ENCODE measurements at places on chromosomes 1 and 21.

DNA sequence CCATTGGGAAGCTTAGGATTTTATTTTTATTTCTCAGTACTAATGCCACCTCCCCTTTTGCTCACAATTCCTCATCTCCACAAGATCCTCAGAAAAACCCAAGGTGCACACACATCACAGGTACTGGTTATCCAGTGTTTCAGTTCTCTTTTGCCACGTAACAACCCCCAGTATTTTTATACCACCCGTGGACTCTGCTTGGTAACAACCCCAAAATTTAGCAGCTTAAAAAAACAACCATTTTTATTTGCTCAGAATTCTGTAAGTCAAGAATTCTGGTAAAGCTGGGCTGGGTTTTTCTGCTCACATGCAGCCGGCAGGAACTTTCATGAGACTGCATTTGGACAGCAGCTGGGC, 180.0 kb downstream of the KAZN start:
- DNase-seq, result no peak

GRCh38 chr1:116991171-116991845, 10.3 kb upstream of the CD101 start:
- DNase-seq, result no peak

- no peak for DNase-seq
These were observed 8.2 kb upstream of the AZIN2 start for GRCh38 chr1:33072707-33073106.

DNA sequence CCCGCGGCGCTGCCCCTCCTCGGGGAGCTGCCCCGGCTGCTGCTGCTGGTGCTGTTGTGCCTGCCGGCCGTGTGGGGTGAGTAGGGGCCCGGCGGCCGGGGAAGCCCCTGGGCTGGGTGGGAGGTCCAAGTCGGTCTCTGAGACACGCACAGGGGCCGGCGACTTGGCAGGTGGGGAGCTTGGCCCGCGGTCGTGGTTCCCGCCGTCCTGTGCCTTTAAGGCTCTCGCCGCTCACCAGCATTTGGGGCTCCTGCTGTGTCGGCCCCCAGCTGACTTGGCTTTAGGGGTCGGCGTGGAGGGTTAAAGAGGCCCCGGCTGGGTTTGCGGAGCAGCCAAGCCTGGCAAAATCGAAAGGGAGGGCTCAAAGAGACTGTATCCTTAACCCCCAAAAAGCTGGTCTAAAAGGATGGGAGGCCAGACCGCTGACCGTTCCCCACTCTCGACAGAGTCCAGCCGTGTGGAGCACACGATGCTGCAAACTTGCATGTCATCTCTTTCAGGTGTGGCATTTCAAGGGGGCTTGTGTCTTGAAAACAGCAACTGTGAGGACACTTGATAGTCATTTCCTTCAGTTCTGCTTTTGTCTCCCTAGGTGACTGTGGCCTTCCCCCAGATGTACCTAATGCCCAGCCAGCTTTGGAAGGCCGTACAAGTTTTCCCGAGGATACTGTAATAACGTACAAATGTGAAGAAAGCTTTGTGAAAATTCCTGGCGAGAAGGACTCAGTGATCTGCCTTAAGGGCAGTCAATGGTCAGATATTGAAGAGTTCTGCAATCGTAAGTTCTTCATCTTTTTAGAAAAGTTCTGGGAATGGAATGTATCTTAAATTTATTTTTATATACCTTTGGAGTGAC, 540 bp downstream of the CD55 start:
- no peak for DNase-seq

DNA sequence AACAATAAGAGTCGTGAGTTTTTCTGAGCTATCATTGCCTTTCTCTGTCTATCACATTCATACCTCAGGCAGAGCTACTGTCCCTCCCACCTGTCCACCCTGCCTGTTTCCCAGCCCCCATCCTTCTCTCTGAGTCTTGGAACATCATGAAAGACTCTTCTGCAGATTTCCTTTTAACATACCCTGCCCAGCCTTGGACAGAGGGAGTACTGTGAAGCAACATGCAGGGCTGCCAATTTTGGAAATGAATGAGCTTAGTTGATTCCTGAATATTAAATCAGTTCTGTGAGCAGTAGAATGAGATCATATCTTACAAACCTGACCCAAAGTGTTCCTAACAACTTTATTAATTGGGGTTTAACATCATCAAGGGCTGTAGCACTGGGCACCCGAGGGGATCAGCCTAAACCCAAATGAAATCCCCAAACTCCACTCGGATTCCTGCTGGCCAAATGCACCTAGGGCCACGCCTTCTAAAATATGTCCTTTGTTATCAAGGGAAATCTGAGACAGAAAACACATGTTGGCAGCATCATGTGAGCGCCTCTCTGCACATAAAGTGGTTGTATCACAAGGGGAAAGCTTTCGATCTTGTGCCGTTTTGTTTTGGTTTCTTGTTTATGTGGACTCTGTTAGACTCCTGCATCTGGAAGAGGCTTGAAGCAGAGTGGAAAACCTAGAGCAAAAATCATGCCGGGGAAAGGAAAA, 357.6 kb downstream of the KIF26B start:
- no peak for DNase-seq

DNA sequence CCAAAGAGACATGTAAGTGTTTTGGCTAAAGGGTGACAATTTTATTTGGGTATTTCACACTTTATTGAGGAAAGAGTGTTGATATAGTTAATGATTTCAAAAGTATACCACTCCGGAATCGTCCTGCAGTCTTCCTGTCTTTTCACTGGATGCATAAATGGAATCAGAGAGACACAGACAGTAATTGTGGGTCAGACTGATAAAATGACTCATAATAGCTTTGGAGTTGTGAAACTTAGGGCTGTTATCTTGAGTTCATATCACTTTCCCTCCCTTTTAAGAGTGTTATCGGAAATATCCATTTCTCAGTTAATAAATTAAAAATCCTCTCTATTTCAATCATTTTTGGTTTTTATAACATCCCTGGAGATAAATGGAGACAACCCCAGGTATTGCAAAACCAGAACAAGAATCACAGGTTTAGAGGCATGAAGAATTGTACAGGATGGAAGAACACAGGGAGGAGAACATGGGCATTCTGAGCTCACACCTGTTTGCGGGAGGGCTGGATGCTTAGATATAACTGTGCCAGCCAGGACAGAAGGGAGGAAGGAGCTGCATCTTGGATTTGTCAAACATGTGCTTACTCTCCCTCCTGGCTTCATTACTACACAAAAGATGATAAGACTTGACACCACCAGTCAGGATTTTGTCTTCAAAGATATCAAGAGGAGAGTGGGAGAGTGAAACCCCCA, 185.4 kb downstream of the LMO4 start:
- DNase-seq, result no peak

DNA sequence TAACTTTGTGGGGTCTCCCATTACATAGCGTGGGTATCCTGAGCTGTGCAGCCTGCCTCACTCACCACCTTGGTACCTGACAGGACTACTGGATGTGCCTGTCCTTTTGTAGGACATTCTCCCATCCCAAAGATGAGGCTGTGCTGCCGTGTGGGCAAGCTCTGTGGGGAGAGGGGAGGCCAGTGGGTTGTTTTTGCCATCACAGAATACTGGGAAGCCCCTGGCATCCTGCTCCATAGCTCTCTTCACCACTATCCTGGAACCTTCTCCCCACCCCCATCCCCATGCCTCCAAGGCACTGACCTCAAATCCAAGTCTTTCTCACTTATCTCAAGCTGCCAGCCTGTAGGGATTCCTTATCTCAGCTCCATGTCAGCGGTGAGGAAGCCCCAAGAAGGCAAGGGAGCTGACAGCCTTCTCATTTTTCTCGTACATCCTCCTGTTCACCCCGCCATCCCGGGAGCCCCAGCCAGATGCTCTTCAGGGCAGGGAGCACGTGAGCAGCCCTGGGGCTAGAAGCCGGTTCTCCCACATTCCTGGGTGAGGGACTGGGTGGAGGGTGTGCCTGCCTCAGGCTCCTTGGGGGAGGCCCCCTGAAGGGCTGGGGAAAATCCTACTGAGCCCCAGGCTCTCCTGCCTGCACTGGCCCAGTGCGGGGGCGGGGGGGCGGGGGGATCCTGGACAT, 2.4 kb upstream of the ELF3 start:
- DNase-seq, result peak; percentile 62

- DNase-seq, result no peak
These were observed 159.8 kb upstream of the ZRANB2 start for GRCh38 chr1:71240656-71241055.

- DNase-seq, result no peak
These were observed 85.9 kb downstream of the CENPF start for GRCh38 chr1:214688891-214689290.

- DNase-seq, result no peak
These were observed 442.9 kb upstream of the NEGR1 start for GRCh38 chr1:72724951-72725861.

- DNase-seq, result no peak
These were observed 95.3 kb downstream of the C1orf21 start for GRCh38 chr1:184482136-184482535.

GRCh38 chr1:116997066-116997465, 4.5 kb upstream of the CD101 start:
- DNase-seq, result no peak

GRCh38 chr1:201949491-201949890, 3.1 kb upstream of the LMOD1 start:
- DNase-seq, result no peak

DNA sequence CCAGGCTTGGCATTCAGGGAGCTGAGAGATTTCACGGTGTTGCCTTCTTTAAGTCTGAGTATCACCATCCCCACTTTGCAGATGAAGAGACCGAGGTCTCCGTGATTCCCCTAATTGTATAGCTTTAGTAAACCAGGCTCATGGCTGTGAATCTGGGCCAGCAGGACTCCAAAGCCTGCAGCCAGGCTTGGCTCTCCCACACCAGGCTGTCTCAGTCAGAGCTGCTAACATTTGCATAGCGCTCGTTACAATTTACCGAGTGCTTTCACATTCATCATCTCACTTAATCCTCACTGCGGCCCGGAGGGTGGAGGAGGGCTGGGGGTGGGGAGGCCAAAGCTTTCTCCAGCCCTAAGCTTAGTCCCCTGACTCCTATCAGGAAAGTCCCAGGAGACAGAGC, 11.7 kb downstream of the C1orf94 start:
- DNase-seq, result no peak

DNA sequence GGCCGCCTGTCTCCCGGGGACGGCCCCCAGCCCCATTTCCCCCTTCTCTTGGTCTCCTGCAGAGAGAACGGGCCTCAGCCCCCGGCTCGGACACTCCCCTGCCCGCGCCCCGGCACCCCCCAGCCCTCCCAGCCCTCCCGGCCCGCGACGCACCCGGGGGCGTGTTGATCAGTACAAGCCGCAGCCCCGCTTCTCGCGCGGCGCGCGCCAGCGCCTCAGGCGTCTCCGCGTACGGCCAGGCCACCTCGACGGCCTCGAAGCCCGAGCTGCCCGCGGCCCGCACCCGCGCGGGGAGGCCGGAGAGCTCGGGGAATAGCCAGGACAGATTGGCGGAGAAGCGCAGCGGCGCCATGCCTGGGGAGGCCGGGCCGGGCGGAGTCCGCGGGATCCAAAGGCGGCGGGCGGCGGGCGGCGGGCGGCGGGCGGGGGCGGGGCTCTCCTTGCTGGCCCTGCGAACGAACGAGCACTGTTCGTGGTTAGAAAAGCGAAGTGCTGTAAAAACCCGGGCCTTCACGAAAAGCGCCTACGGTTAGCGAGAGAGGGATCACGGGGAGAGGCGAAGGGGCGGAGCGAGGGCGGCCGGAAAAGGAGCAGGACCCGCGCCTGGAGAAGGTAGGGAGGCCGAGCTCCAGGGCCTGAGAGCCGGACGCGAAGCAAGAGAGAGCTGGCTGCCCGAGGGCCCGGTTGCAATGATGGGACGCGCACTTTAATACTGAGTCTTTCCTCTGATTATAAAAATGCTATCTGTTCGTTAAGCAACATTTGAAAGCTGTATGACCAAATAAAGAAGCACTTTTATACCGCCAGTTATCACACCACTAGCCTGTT, at the start of gene HYI:
HYI (minus strand) TSS at position 490 of the 828 bp plus-strand sequence; CDS start at position 352, 138 bp downstream.
- DNase-seq, result peak; percentile 89

DNA sequence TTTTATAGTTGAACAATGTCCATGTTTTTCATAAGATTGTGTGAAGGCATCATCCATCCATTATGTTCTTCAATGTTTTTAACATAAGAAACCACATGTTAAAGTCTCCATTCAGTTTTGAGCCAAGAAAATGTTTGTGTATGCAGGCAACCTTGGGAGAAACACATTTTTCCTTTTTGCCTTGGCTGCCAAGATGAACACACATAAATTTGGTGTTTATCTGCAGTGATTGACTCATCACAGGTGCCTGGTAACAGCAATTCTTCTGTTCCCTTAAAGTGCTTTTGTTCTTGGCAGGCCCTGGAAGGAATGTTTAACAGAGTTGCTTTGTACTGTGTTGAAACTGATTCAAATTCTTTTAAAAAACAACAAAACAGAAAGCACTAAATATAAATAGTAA, 709.9 kb upstream of the ADGRL4 start:
- no peak for DNase-seq

GRCh38 chr1:46136711-46137110, 4.3 kb upstream of the PIK3R3 start:
- DNase-seq, result no peak

DNA sequence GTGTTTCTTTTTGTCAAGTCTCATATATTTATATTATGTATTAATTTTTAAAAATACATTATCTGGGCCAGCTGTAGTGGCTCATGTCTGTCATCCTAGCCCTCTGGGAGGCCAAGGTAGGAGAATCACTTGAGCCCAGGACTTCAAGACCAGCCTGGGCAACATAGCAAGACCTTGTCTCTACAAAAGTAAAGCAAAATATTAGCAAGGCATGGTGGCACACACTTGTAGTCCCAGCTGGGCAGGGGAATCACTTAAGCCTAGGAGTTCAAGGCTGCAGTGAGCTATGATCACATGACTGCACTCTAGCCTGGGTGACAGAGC, 189.1 kb downstream of the SMYD3 start:
- DNase-seq, result no peak

- no peak for DNase-seq
These were observed 2.2 kb downstream of the NUDC start for GRCh38 chr1:26923711-26924110.

GRCh38 chr1:34925730-34926129, 3.7 kb downstream of the DLGAP3 start:
- no peak for DNase-seq

DNA sequence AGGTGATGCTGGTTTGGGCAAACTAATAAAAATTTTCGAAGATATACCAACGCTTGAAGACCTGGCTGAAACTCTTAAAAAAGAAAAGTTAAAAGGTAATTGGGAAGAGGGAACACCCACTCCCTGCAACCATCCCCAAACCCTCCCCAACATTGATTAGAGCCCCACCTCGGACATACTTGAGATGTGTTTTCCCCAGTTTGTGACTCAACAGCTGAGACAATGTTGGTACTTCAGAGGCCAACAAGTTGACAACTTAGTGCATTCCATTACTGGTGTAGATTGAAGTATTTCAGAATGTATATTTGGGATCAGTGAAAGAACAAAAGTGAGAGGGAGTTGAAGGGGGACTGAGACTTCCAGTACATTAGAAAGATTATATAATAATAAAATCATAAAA, 5.1 kb downstream of the IFI16 start:
- DNase-seq, result no peak

- DNase-seq, result no peak
These were observed 23.8 kb upstream of the EDN2 start for GRCh38 chr1:41508290-41508689.

DNA sequence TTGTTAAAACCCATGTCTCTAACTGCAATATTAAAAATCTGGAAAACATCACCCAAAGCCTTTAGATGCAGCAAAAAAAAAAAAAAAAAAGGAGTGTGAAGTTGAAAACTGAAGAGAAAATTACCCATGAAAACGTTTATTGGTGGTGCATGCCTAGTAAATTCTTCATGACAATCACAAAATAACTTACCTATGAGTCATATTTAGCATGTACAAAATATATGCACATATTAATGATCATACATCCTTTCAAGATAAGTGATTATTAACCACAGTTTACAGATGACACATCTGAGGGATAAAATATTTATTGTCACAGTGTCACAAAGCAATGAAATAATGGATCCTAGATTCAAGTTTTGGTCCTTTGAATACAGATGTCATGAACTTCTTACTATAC, 505.2 kb upstream of the NR5A2 start:
- no peak for DNase-seq
